ENCODE measurements at places on chromosomes 12 and 14. TPM values are rescaled to one million over a fixed set of nuclear protein-coding genes. Genes with fewer than 3 reads are reported as not detected.

DNA sequence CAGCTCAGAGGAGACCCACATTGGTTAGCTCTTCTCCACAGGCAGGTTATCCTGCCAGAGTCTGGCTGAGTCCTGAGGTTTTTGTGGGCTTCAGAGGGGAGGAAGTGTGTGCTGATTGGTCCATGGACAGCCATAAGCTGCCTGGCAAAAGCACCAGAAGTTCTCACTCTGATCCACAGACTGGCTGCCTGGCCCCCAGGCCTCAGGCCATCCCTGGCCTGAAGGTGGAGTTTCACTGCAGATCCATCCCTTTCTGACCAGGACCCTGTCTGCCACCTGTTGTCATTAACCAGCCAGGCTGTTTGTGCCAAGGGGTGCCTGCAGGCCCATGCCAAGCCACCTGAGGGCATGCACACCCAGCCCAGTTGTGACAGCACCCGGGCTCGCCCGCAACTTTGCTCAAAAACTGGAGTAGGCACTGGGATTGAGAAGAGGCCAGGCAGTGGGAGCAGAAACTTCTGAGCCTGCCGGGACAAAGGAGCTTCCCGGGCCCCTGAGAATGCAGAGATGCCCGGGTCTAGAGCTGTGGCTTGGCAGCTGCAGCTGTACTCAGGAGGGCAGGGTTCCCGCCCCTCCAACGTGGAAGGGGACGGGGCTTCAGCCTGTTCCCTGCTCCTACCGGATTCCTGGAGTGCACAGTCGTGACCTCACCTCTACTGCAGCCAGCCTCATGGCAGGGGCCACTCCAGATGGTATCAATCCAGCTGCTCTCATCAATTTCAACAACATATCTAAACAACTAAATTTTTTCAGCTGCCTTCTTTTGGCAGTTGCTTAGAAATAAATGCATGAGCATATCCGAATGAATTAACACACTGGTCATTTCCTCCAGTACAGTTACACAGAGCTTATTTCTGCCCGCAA lies 1277.3 kb downstream of the SLC16A7 start:
- DNase-seq: no peak

The MYL2 gene
- total RNA-seq: not detected

The LPAR5 gene
- total RNA-seq: not detected

DNA sequence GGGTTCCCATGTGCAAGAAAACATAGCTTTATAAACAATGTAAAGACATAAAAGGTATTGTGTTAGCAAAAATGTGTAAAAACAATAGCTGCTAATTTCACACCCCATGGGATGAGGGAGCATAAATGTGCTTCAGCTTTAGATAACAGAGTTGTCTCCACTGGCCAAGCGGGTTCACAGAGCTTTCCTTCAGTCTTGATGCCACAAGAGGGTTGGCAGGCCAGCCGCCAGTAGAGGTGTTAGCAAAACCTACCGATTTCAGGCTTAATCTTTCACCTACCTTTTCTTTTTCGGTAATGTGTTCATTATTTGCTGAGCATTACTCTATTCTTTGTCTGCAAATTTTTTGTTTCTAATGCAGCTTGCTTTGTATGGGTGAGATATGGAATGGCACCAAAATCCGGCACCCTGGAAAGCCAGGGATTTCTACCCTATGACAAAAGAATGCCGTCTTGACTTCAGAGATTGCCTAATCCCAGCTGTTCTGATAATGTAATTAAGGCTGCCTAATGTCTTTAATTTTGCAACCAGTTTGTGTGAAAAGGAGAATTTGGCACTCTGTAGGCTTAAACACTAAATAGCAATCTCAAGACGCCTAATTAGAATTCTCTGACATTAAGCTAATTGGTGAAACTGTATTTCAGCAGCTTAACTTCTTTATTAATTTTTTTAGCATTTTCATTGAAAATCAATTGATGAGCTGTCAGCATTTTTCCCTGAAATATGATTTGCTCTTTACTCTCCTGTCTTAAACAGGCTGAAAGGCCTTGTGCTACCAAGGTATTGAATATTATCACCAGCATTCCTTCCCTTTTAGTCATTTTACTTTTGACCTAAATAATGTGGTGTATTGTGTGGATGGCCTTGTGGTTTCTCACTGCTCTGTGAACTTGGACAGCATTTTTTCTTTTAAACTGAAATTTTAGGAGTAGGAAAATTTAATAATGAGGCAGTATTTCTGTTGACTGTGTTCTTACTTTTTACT lies 60.7 kb downstream of the POLR3B start:
- no peak for DNase-seq

DNA sequence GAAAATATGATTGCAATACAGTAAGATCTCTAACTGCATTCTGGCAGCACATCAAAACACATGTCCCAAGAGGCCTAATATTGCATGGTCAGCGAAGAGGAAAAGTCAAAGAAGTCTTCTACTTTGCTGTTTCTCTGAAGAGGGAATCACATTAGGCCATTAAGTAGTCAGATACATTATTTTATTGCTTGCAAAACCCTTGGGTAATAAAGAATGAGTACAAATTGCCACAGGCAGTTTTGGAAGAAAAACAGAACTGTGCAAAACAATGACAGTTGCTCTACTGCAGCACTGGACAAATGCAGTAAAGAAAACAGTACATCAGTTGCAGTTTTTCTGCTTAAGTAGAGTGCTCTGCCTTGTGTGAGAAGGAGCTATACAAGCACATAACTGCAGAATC lies 211.9 kb downstream of the MED13L start:
- DNase-seq: no peak

The CLEC12A gene
- not detected for total RNA-seq

DNA sequence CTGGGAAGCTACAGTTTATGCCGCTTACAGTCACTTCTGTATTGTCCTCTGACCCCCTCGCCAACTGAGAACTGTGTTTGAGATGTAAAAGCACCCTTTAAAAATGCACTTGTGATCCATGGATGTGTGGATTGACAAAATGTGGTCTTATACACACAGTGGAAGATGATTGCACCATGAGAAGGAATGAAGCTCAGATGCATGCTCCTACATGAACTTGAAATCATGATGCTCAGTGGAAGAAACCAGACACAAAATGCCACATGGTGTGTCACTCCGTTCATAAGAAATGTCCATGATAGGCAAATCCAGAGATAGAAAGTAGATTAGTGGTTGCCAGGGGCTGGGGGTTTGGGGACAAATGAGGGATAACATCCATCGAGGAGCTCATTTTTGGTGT lies 58.0 kb downstream of the PITPNM2 start:
- no peak for DNase-seq

The LRRK2 gene
- total RNA-seq: 0.13 TPM

The SIX1 gene
- total RNA-seq: 7.4 TPM

DNA sequence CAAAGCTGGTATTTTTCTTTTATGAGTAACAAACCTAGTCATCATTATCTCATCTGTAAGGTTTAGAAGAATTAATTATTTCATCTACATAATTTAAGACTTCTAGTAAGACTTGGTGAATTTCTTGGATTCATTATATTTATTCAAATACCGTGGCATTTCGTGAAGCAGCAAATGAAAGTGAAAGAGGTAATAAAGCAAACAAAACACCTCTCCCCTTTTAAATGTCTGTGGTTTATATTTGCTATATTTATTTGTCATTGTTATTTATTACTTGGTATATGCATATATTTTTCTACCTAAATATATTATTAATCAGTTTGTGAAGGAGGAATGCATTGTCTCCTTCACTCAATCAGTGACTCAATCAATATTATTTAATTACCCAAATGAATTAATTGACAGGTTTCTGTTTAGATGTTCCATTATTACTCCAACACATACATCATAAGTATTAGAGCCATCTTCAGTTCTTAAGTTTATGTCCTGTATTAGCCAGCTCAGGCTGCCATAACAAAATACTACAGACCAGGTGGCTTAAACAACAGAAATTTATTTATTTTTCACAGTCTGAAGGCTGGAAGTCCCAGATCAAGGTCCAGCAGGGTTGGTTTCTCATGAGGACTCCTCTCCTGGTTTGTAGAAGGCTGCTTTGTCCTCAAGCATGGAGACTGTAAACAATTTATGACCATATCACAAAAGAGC lies 6.6 kb downstream of the CFAP54 start:
- no peak for DNase-seq

The SRRM4 gene
- total RNA-seq: not detected

DNA sequence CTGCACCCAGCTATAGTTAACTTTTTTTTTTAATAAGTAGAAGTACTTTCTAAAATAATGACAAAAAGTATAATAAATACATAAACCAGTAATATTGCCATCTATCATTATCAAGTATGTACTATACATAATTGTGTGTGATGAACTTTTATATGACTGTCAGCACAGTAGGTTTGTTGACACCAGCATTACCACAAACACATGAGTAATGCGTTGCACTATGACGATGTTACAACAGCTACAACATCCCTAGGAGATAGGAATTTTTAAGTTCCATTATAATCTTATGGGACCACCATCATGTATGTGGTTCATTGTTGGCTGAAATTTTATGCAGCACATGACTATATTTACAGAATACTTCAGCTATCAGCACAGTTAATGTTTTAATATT lies 62.9 kb upstream of the VSX2 start:
- no peak for DNase-seq

- no peak for DNase-seq
Observed at GRCh38 chr14:71583705-71584104, 348.5 kb upstream of the RGS6 start.

GRCh38 chr12:107778383-107779025 lies 4.0 kb downstream of the ASCL4 start:
- DNase-seq: no peak

- no peak for DNase-seq
Observed at GRCh38 chr12:130555628-130556485, 160.2 kb downstream of the RIMBP2 start.

The KRT1 gene
- total RNA-seq: not detected

- DNase-seq: no peak
Observed at GRCh38 chr14:73824127-73824526, 27.5 kb upstream of the PTGR2 start.

The IGF1 gene
- total RNA-seq: not detected

- no peak for DNase-seq
Observed at GRCh38 chr12:106192659-106193393, 54.1 kb upstream of the NUAK1 start.

The OR10P1 gene
- not detected for total RNA-seq

The AVPR1A gene
- 0.10 TPM for total RNA-seq

GRCh38 chr14:21589317-21589716 lies 9.4 kb upstream of the OR10G3 start:
- no peak for DNase-seq

GRCh38 chr12:19496219-19496878 lies 57.1 kb downstream of the AEBP2 start:
- no peak for DNase-seq

The KRT6C gene
- not detected for total RNA-seq

The RND1 gene
- total RNA-seq: 0.44 TPM

GRCh38 chr12:28191051-28192048 lies 1.1 kb downstream of the CCDC91 start:
- no peak for DNase-seq

Data from Panc1 (cell line).